Fibroblast of the aortic adventitia (primary cell): ENCODE measurements at places on chromosomes 12 and 14.
A peak's percentile ranks its signal among the peaks of the same experiment; 100 is the strongest.

DNA sequence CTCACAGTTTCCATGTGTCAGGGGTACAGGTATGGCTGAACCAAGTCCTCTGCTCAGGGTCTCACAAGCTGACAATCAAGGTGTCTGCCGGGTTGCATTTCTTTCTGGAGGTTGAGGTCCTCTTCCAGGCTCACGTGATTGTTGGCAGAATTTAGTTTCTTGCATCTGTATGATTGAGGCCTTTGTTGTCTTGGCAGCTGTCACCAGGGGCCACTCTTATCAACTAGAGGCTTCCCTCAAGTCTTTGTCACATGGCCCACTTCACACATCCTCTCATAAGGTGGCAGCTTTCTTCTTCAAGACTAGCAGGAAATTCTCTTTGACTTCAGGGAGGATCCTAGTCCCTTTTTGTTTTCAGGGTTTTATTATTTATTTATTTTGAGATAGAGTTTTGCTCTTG lies 46.0 kb upstream of the FOS start:
- DNase-seq = no peak

GRCh38 chr14:22226381-22226780 lies 362.6 kb downstream of the DAD1 start:
- no peak for DNase-seq

GRCh38 chr14:70047598-70048312 lies 141.0 kb downstream of the SLC8A3 start:
- DNase-seq = no peak

GRCh38 chr12:51391283-51392123 lies at the start of gene GALNT6:
Gene GALNT6, minus strand, starts transcription at chr12:51391406. Its CDS starts 11,625 bp downstream, at chr12:51379781.
- DNase-seq = no peak

DNA sequence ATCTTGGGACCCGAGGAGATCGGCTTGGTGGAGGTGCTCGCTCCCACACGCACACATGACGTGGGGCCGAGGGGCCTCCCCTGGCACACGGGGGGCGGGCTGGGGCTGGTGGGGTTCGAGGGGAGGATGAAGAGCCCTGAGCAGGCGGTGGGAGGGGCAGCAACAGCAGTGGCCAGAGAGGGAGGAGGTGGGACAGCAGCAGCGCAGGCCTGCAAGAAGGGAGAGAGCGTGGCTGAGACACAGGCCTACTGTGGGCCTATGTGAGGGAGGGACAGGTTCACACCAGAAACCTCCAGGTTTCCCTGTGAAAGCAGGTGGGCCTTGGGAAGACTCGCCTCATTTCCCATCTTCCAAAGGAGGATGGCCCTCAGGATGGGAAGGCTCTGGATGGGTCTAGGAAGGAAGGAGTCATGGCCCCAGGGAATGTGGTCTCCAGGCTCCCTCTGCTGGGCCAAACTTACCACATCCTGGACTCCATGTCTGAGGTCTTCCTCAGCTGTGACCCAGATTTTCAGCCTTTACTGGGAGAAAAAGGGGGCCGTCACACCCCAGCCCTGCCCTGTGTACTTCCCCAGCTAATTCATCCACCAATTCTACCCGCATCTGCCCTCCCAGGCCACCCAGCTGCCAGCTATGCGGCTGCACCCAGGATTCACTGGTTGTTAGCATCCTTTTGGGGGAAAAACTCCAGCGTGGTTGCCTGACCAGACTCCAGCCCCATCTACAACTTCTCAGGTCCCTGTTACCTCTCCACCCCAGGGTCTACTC lies 2.8 kb downstream of the PIANP start:
- DNase-seq = peak; percentile 62

DNA sequence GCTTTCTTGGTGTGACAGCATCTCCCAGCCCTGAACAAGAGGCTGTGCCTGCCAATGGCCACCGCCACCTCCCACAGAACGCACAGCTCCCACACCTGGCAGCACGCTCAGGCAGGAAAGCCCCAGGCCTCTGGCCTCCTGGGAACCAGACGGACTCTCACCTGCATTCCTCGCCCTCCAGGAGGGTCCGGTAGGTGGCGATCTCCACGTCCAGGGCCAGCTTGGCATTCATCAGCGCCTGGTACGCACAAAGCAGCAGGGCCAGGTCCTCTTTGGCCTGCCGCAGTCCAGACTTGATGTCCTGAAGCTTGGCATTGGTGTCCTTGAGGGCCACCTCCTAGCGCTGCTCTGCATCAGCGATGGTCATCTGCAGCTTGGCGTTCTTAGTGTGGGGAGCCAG lies 12.1 kb upstream of the KRT77 start:
- no peak for DNase-seq

DNA sequence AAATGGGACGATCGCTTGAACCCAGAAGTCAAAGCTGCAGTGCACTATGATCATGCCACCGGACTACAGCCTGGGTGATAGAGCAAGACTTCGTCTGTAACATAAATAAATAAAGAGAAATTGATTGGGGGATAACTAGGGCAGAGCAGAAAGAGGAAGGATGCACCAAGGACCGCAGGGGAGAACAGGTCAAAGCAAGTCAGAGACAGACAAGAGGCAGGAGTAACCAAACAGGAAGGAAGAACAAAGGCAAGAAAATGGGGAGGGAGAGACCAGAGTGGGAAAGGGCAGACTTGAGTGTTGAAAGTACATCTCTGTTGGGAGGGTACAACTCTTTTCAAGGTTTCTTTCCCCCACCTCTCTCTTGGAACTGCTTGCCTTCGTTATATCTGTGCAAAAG lies 50.8 kb upstream of the ELK3 start:
- no peak for DNase-seq

DNA sequence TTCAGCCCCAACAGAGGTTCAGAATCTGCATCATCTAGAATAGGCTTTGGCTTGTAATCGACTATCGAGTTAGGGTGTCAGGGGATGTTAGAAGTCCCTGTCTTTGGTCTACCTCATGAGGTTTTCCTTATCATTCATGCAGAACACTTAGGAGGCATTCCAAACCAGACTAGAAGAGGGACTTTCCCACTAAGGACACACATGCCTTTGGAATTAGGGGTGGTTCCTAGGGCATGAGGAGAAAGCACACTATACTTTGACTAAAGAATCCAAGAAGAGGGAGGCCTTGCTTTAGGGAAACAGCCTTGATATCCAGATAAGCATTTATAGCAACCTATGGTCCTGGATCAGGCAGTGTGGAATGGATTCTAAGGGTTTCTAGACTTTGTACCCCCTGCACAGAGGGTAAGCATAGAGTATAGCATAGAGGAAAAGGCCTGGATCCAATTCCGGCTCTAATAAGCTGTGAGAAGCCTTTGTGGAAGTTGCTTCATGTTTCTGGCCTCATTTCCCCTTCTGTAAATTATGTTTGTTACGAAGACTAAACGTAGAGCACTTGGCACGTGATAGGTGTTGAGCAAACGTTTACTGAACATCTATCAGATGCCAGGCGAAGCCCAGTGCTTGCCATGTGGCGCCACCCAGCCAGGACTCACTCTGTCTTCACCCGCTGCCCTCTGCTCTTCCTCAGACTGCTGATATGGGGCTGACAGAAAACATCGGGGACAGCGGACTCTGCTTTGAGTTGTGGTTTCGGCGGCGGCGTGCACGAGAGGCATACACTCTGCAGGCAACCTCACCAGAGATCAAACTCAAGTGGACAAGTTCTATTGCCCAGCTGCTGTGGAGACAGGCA lies 13.2 kb downstream of the ZNF219 start:
- peak; percentile 85 for DNase-seq

DNA sequence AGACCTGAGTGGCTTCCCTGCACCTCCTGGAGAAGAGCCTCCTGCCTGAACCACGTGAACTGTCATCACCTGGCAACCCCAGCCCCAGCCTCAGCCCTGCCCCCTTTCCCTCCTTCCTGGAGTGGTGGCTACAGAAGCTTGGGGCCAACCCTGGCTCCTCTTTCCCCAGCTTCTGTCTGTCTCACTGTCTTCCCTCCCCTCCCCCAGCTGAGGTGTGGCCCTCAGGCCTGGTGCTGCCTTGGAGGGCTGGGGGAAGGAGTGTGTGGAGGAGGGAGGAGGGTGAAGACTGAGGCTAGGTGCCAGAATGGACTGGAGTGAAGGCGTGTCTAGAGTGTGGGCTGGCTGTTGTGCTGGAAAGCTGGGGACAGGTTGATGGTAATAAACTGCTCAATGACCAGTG lies 9.7 kb downstream of the NFATC4 start:
- no peak for DNase-seq

GRCh38 chr12:40561395-40561966 lies 130.8 kb upstream of the CNTN1 start:
- DNase-seq = no peak

- DNase-seq = peak; percentile 95
Observed at GRCh38 chr12:27627123-27627852, 69.0 kb upstream of the REP15 start.

GRCh38 chr12:107490010-107490409 lies 195.6 kb upstream of the PWP1 start:
- no peak for DNase-seq

GRCh38 chr14:28931999-28932398 lies 165.4 kb downstream of the FOXG1 start:
- DNase-seq = no peak

DNA sequence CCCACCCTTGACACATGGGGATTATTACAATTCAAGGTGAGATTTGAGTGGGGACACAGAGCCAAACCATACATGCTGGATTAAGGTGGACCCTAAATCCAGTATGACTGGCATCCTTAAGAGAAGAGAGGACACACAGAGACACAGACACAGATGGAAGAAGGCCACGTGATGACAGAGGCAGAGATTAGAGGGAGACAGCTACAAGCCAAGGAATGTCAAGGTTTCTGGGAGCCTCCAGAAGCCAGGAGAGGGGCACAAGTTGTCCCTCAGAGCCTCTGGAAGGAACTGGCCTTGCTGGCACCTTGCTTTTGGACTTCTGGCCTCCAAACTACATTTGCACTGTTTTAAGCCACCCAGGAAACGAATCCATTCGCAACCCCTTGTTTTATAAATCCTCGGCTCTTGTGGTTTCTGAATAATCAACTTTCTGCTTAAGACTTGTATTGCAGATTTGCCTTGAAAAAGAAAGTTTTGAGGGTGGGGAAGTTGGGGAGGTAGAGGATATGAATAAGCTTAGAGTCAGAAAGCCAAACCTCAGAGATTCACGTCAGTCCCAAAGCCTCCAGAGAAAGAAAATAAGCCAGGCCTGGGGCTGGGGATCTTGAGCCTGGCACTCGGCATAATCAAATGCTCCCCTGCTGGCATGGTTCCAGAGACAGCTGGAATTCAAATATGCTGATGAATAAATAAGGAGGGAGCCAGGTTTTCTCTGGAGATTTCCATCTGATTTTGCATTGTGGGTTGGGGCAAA lies 224.2 kb upstream of the PWP1 start:
- DNase-seq = peak; percentile 94

DNA sequence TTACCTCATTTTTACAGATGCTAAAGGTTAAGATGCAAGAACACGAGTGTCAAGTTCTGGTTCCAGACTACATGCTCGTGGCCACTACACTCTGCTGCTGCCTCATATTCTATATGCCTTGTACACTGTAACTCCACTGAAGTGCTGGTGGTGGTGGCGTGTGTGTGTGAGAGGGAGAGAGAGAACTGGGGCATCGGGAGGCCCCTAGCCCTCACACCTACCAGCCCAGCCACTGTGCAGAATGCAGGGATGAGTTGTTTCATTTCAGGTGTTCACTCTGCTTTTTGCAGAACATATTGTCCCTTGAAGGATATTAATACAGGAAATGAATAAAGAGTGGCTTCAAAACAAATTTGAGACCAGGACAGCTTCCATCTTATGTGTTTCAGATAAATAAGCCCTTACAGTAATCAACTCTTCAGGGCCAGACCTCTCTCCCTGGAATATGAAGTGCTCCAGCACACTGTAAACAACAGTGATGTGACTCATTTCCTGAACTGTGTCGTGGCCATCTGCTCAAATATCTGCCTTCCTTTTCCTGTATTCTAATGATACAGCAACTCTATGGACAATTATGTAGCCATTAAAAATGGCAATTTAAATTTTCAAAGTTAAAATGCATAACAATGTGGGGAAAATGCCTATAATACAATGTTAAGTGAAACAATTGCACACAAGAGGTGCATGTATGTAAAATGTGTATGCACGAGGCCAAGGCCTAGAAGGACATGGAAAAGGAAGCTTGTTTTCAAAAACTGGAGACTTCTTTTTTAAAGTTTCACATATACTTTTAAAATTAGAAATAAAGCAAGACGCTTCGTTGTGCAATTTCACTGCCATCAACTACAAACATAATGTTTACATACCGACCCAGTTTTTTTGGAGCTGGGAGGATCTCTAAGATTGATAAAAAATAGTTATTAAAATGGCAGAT lies 215.4 kb downstream of the PELI2 start:
- peak; percentile 75 for DNase-seq

- DNase-seq = peak; percentile 36
Observed at GRCh38 chr12:64608901-64609535, 1.3 kb upstream of the RASSF3 start.

- DNase-seq = no peak
Observed at GRCh38 chr12:56190695-56191155, 1.4 kb upstream of the SMARCC2 start.

- no peak for DNase-seq
Observed at GRCh38 chr14:27995691-27996090, 770.9 kb upstream of the FOXG1 start.

- DNase-seq = no peak
Observed at GRCh38 chr14:92500491-92500941, 13.1 kb upstream of the RIN3 start.

GRCh38 chr14:58870961-58871360 lies 233.2 kb downstream of the DACT1 start:
- DNase-seq = no peak

DNA sequence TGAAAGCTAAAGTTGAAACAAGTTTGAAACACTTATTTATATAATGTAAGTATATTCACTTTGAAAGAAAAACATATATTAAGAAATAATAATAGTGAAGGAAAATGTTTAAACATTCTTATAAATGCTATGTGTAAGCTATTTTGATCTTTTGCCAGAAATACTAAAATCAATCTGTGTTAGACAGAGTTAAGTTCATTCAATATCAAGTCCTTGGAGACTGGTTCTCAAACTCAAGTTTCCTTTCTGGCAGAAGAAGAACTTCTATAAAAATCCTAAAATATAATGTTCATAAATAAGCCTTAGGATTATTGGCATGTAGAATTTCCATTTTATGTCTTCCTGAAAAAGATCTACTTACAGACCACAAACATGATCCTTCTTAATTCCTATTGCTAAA lies 45.3 kb downstream of the TAOK3 start:
- no peak for DNase-seq

DNA sequence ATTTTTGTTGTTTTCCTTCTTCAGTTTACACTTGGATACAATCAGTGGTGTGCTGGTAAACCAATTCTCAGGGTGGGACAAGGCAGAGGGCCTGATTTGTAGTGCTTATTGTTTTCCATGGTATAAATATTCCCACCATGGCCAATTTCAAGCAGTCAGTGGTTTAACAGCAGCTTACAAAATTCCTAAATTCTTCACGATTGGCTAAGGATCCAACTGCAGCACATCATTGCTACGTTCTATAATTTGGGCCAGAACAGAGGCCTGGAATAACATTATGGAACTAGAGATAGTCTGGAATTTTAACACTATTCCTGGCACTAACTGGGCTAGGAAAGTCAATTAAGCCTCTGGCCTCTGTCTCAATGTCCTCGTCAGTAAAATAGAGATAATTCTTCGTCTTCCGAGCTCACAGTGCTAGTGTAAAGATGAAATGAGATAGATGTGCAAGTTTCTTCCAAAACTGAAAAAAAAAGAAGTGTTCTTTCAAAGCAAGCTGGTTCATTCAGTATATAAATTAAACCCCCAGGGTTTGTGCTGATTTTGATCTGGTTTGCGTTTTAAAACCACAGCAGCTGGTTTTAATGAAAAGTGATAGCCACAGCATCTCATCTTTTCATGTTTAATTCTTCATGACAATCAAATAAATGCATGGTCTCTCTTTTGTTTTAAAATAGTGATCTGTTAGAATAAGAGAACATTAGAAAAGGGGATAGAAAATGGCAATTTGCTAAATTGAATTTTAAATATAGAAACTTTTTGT lies 104.1 kb downstream of the EPS8 start:
- no peak for DNase-seq

- no peak for DNase-seq
Observed at GRCh38 chr12:34390171-34390841, 368.0 kb downstream of the ALG10 start.
